ENCODE measurements at places on chromosomes 1 and 21.

DNA sequence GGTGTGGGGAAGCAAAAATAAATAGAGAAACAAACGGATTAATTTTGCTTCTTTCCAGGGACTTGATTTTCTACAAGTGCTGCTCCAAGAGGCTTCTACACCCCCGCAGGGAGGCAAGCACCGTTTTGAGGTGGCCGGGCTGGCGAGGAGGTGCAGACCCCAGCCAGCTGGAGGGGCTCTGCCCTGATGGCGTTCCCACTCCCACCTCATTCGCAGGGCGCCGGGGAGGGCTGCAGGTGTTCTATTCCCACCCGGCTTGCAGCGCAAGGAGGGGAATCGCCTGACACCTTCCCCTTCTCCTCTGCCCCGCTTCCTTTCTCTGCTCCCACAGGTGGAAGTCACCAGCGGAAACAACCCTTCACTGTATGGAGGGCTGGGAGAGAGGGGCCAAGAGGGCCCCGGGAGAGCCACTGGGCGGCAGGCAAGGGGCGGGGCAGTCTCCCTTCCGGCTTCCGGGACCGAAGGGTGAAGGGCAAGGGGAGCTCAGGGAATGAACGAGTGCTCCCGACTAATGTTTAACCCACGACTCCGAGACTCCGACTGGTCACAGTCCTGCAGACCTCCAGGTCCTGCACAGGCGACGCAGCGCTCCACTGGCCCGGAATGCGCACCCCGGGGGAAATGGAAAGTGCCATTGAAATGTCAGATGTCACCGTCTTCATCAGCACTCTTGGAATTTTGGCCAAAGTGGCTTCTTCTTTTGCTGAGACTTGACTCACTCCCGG lies 29.1 kb downstream of the TEX35 start:
- DNase-seq: no peak

- no peak for DNase-seq
These were observed 2.0 kb downstream of the CFAP45 start for GRCh38 chr1:159897962-159898361.

- no peak for DNase-seq
These were observed 404 bp upstream of the SCMH1 start for GRCh38 chr1:41242342-41243078.

- DNase-seq: peak; percentile 74
These were observed 742 bp downstream of the SH3GLB1 start for GRCh38 chr1:86704972-86705664.

DNA sequence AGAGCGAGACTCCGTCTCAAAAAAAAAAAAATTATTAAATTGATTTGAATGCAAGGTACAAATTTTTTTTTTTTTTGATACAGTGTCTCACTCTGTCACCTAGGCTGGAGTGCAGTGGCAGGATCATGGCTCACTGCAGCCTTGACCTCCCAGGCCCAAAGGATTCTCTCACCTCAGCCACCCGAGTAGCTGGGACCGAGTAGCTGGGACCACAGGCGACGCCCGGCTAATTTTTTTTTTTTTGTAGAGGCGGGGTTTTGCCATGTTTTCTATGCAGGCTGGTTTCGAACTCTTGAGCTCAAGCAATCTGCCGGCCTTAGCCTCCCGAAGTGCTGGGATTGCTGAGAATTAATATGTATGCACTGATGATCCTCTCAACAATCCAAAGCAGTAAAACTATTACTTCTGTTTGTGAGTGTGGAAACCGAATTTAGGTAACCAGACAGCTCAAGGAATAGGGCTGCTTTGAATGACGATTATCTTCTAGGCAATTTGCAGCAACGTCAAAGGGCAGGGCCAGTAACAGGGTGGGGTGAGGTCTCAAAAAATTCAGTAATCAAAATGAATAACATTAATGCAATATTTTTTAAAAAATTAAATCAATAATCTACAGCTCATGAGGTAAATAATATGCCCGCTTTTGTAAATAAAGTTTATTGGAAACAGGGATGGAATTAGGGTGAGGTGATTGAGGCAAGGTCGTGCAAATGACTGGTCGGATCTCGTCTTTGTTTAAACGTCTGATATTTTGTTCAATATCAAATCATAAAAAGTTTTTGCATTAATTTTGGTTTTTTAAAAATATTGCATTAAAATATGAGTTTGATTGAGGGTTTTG lies 1.2 kb downstream of the CLSPN start:
- no peak for DNase-seq

- peak; percentile 76 for DNase-seq
These were observed 6.5 kb upstream of the PADI2 start for GRCh38 chr1:17125756-17126237.

DNA sequence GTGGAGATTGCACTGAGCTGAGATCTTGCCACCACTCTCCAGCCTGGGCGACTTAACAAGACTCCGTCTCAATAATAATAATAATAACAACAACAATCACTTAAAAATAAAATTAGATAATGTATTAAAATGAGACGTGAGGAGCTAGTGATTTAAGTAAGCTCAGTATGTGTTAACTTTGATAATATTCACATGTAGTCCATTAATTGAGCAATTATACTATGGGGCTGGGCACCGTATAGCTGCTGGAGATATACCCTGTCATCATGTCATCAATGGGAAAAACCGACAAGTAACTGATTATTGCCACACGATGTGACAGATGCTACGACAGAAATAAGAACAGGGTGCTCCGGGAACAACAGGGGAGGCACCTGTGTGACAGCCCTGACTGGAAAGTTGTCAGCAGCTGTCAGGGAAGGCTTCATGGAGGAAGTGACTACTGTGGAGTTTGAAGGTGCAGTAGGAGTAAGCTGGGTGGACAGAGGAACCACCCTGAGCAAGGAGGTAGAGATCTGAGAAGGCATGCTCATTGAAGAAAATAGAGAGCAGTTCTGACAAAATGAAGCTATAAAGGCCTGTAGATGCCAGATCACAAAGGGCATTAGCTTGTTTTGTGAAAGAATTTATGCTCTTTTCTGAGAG lies 924 bp upstream of the CAMSAP2 start:
- no peak for DNase-seq

DNA sequence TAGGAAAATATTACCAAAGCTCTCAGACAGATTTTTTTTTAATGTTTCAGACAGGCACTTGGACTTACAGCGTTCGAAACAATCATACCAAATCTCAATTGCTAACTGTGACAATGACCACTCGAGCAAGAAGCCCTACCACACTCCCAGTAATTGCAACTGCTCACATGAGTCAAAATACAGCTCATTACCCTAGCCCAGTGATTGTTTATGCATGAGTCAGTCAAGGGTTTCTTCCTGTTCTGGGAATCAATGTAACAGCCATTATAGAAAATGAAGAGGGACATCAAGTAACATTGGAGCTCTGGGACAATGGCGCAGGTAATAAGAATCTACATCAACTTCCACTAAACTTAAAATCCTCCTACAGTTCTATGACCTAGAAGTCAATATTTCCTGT lies 56.1 kb upstream of the SH3GLB1 start:
- DNase-seq: no peak

GRCh38 chr1:43747736-43748135 lies 40.4 kb downstream of the ST3GAL3 start:
- DNase-seq: no peak

DNA sequence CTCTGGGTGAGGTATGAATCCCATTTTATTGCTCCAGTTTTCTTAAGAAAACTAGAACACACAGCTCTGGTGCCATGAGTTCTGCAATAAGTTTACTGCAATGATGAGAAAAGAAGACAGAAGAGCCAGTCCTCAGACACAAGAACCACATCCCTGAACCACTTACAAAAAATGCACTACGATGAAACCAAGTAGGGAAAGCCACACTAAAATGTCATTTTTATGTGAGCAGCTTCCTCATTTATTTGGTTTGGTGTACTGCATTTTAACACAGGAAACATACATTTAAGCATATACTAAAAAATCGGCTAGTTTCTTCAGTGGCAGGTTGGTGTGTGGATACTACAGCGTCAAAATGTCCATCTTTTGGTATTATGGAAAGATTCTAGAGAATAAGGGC lies 95.9 kb downstream of the PTPN14 start:
- DNase-seq: no peak

DNA sequence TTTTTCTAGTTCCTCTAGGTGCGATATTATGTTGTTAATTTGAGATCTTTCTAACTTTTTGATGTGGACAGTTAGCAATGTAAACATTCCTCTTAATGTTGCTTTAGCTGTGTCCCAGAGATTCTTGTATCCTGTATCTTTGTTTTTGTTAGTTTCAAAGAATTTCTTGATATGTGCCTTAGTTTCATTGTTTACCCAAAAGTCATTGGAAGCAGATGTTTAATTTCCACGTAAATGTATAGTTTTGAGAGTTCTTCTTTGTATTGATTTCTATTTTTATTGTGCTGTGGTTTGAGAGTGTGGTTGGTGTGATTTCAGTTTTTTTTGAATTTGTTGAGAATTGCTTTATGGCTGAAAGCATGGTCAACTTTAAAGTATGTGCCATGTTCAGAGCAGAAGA lies 319.4 kb downstream of the PTBP2 start:
- DNase-seq: no peak

DNA sequence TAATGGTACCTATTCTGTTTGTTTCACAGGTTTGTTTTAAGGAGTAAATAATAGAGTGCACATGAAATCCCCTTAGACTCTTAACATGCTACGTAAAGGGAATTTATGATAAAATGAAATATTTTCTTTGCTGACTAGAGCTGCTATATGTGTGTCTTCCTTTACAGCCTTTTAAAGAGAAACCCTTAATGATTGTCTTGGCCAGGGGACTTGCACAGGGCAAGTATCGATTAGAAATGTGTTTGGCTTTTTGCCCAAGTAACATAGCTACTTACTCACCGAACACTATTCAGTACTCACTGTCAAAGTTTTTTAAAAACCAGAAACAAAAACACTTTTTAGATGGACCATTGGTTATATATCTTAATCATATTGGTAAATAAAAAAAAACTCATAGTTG lies 71.3 kb upstream of the KIAA1614 start:
- DNase-seq: no peak

GRCh38 chr1:200778766-200779165 lies 40.1 kb downstream of the CAMSAP2 start:
- DNase-seq: no peak

Measured in hippocampal formation (tissue), 2 donors.